ENCODE measurements at places on chromosomes 7 and 10. TPM values are rescaled to one million over a fixed set of nuclear protein-coding genes. Genes with fewer than 3 reads are reported as not detected.

DNA sequence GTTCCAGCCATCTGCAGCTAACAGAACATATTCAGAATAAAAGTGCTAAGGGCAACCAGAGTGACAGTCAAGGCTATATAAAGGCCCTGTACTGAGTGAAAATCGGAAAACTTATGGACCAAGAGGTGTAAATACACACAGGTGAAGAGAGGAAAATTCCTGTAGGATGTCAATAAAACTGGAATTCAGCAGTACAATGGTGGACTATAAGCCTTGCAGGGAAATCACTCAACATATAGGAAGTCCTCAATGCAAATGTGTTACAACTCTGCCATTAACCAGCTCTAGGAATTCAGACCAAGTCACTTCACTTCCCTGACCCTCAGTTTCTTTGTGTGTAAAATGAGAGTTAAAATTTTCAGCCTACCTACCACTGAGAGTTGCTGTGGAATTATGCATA lies 7.7 kb downstream of the USP6NL start:
- DNase-seq, result no peak

- no peak for DNase-seq
Observed at GRCh38 chr7:84123965-84124547, 70.5 kb downstream of the SEMA3A start.

GRCh38 chr7:128790315-128791041 lies 1.3 kb upstream of the CCDC136 start:
- DNase-seq, result peak; percentile 75

DNA sequence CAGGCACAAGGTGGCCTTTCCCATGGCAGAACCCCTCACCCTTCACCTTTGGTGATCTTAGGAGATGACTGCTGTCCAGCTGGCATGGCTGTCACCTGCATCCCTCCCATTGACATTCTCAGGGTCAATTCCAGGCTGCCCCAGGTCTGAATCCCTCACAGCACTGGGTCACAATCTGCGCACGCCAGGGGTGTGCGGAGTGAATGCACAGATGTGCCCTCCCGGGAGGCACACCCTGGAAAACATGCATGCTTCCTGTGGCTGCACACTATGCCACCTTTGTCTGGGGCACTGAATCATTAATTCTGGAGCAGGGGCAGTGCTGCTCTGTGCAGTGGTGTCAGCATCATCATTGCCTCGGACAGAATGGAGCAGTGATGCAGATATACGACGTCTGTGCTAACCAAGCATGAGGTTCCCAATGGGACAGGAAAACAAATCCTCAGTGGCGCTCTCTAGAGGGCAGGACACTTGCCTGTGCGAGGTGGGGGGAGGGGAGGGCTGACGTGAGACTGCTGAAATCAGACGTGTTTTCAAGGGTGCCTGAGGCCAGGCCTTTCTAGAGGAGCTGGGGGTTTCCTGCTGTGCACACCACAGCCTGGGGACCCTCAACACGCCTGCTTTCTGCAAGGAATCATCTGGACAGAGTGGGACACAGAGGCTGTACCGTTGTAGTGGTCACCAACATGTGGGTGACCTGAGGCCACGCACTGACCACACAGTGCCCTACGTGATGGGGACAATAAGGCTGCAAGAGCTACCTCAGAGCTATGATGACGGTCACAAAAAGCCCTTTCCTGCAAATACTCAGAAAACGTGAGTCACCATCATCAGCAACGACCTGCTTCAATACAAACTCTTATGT lies 77.9 kb downstream of the HIPK2 start:
- peak; percentile 82 for DNase-seq

GRCh38 chr10:126314863-126315493 lies 73.3 kb downstream of the ADAM12 start:
- no peak for DNase-seq

- peak; percentile 33 for DNase-seq
Observed at GRCh38 chr10:47190802-47191450, 109.1 kb upstream of the GDF10 start.

ZNF727 gene
- not detected for total RNA-seq

All from endodermal cell (in vitro differentiated cells).